ENCODE measurements at places on chromosomes 3 and 15.

DNA sequence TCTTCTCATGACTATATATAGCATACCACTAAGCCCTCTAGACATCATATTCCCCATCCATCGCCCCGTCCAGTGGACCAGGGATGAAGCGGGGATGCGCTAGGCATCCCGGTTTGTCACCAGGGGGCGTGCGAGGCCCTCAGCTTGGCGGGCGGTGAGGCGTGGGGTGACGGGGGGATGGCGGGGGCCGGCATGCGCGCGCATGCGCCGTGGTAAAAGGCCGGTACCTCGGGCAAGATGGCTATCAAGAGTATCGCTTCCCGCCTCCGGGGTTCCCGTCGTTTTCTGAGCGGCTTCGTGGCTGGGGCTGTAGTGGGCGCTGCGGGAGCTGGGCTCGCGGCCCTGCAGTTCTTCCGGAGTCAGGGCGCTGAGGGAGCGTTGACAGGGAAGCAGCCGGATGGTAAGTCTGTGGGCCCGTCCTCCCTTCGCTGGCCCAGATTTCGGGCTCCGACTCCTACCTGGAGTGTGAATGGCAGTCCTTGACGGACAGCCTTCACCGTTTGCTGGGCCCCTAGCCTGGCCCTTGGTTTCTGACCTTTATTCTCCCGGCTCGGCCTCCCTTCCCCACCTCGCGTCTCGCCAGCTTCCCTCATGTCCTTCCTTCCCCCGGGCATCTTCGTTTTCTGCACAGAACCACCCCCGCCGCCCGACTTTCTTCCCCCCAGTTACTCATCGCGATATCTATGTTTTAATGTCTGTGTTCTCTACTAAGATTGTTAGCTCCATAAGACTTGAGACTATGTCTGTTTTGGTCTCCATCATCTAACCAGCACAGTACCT lies at the start of gene EXOG:
EXOG (plus strand) TSS at position 210 of the 780 bp plus-strand sequence; CDS start at position 238, 28 bp downstream.
- DNase-seq = peak; percentile 88

- no peak for DNase-seq
Observed at GRCh38 chr3:187296058-187296457, 4.5 kb upstream of the MASP1 start.

- no peak for DNase-seq
Observed at GRCh38 chr3:9441501-9442221, 44.2 kb downstream of the SETD5 start.

DNA sequence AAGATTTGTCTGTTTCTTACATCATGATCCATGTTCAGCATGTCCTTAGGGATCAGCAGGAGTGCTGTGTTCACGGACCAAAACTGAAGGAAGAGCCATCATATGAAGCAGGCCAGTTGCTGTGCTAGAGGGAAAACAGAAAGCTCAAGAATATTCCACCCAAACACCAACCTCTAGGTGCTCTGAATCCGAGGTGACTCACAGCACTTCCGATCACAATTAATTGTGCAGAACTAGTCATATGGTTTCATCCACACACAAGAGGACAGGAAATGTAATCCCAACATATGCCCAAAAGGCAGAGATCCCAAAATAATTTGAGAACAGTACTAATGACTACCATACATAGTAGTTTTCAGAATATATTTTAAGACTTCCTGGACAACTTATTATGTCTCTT lies 257.9 kb upstream of the KCNH8 start:
- DNase-seq = no peak

DNA sequence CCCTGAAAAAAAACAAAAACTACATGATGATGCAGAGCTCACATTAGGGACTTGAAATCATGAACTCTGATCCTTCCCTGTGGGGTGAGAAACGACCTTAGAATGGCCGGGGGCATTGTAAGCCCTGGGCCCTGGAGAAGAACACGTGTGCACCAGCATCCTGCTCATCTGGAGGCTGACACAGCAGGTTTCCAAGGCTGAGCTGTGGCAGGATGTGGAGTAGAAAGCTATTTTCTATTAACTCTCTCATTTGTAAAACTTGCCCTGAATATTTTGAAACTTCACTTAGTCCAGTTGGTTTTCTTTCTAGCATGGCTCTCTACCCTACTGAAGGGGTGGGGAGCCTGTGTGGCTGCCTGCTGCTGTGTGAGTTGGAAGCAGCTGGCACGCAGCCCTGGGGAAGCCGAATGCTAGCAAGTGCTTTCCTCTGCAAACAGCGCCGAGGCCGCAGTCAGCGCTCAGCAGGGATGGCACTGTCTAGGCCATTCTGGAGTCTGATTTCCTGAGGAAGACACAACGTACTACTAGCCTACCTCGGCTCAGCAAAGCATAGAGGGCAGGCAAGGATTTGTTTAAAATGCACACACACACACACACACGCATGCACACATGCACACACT lies 58.0 kb downstream of the GABRG3 start:
- no peak for DNase-seq

Measured in activated naive CD4-positive, alpha-beta T cell (primary cell).